ENCODE measurements at places on chromosomes 4 and X.
A peak's percentile ranks its signal among the peaks of the same experiment; 100 is the strongest.

GRCh38 chr4:140903522-140904475, 147.6 kb upstream of the TBC1D9 start:
- no peak for DNase-seq

DNA sequence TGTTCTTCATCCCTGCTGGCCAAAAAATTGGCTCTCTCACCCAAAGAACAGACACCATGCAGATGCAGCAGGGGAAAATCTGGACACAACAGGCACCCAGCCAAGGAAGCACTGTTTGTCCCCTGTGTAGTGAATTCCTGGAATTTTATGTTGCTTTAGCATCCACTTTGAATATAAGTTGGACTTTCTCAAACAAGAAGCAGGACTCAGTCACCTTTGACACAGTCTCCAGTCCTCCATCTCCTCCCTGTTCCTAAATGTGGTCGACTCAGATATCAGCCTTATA, 11.8 kb downstream of the ZNF182 start:
- no peak for DNase-seq

GRCh38 chr4:87838890-87839591, 6.3 kb downstream of the MEPE start:
- peak; percentile 48 for DNase-seq

DNA sequence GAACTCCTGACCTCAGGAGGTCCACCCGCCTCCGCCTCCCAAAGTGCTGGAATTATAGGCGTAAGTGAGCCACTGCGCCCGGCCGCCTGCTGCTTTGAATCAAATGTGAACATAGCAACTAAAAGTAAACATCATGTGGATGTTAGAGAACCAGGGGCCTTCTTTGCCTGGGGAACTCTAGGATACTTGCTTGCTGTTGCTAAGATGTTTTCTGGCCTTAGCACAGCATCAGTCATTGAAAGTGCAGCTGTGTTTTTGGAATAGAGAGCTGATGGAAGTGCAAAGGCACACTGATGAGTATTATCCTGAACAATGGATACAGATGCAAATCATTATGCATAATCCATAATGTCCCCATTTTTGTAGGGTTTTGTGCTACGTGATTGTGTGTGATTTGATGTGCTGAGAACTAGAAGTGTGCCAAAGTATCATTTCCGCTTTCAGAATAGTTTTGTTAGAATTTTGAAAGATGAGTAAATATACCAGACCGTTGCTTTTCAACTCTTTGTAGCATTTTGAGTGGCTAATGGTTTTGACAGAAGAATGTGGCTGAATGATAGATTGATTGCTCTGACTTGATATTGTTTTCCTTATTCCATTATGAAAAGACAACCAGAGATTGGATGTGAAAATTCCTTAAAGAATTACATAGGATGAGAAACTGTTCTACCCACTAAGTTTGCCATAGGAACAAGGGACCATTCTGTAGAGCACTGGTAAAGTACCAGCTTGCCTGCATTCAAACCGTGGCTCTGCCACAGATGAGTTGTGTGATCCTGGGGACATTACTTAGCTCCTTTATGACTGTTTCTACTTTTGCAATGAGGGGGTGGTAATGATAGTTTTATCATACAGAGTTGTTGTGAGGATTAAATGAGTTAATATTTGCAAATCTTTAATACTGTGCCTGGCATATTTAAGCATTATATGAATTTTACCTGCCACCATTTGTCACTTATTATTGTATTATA, 74.7 kb downstream of the REPS2 start:
- no peak for DNase-seq

DNA sequence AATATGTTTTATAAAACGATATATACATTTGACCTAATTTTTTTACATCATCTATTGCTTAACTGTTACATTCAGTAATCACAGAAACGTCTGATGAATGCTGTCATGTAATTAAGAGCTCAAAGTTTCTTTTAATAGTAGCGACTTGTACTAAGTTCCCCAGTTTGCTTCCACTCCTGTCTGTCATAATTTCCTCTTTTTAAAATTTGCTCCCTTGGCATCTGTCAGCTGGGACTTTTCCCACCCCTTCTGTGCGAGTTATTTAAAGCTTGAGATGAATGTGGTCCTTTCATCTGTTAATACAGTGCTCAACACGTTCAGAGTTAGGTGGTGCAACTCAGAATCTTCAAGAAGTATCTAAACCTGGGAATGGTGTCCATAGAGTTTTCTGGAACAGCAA, 1.2 kb downstream of the RAP1GDS1 start:
- peak; percentile 57 for DNase-seq

GRCh38 chr4:7189066-7189465, 3.3 kb upstream of the SORCS2 start:
- DNase-seq: no peak

GRCh38 chr4:88163336-88163735, 4.9 kb upstream of the ABCG2 start:
- DNase-seq: no peak

DNA sequence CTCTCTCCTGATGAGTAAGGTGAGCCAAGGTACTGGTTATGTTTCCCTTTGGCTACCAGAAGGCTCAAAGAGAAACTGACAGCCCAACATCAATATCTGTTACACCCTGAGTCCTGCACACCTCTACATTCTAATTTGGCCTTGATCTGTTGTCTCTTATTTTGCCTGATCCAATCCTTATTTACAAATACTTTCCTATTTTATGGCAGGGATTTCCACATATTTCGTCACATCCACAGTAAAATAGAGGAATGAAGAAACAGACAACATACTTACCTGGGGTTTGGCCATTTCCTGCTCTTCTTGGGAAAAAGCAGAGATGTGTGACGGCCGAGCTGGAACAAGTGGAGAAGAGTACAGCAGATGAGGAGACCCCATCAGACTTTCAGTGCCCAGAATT, 1.5 kb downstream of the ZNF182 start:
- no peak for DNase-seq

GRCh38 chrX:2665387-2666304, 25.4 kb upstream of the CD99 start:
- DNase-seq: no peak

GRCh38 chrX:69365349-69365748, 138.8 kb upstream of the NALF2 start:
- DNase-seq: no peak

- no peak for DNase-seq
Measured at GRCh38 chr4:84905646-84906045, 60.8 kb downstream of the WDFY3 start.

DNA sequence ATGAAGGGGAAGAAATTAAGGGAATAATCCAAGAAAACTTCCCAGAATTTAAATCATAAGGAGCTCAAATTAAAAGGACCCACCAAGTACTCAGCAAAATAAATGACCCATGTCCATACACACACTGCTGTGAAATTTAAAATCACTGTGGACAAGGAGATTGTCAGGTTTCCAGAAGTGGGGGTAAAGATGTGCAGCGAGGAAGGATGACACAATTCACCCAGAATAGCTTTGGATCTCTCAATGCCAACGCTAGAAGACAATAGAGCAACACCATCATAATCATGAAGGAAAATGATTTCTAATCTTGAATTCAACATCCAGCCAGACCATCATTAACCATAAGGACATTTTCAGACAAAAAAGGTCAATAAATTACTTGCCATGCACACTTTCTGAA, 65.7 kb downstream of the CASK start:
- DNase-seq: no peak

DNA sequence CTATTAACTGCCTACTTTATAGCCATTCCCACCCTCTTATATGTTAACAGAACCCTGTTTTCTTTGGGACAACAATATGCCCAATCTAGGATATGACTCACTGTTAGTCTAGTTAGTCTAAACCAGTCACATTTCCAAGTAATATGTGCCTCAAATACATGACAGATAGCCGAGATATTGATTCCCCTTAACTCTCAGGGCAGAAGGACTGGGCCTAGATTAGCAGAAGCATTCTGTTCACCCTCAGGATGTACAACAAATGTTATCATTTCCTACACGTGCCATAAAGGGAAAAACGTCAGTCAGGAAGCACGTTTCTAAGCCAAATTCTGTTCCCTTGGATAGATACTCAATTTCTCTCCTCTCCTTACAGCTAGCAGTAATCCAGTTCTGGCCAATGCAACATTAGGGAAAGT, 114.1 kb downstream of the SLC10A7 start:
- no peak for DNase-seq

DNA sequence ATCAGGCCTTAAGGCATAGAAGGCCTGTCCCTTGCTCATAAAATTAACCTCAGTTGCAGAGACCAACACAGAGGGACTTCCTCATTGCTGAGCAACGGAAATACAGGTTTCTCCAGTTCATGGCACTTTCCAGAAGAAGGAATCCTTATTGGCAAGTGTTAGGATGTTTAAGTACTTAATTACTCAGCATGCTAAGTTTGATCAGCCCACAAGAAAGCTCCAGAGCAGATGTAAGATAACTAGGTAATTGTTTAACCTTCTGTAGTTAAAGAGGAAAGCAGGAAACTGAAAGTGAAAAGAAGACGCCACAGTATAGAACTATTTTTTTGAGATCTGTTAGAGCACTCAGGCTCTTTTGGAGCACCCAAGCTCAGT, 33.5 kb downstream of the SMS start:
- DNase-seq: peak; percentile 10

DNA sequence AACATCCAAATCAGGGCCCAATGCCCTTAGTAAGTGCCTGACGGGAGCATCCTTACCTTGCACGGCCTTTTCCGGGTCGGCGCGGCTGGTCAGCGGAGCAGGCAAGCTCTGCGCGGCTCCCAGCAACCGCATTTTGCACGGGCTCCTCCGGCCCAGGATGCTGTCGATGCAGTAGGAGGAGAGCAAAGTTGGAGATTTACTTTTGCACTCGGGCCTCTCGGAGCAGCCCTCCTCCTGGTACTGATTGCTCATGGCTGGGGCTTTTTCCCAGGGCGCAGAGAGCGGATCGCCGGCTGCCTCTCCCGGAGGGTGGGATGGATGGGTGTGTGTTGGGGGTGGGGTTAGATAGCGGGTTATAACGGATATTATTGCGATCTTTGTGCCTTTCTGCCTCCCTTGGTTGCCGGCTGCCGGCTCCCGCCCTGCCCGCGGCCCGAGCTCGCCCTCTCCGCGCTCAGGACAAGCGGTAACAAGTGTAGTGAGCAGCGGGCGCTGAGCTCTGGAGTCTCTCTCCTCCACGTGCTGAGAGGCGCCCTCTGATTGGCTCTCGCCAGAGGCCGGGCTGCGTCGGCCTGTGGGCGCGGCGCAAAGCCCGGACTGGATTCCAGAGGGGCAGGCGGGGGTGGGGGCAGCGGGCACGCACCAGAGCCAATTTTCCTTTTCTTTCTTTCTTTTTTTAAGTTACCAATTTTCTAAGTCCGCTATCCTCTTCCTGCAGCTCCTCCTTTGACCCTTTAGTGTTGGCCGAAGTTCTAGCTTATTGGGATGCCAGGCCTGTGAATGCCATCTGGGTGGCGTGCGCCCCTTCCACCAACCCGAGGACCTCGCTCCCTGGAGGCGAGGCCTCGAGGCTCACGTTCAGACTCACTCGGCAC, at the start of gene ARX:
TSS of gene ARX (minus strand) at position 480 of the 875 bp plus-strand sequence. CDS start at position 252, 228 bp downstream.
- DNase-seq: peak; percentile 34

DNA sequence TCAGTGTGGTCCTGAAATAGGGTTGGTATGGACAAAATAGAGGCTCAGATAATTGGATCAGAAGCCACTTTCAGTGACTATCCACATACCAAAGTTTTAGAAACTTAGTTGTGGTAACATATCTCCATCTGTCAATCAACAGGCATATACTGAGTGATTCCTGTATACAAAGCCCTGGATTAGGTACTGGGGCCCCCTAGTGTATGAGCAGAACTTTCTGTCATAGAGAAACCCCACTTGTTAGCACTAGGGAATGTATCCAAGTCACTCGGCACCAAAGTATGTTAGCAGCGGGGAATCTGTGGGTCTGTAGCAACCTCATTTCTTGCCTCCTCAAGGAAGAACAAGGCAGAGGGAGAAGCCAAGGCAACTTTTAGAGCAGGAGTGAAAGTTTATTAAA, 50.7 kb downstream of the MAP7D3 start:
- no peak for DNase-seq

- DNase-seq: no peak
Measured at GRCh38 chr4:65546882-65547416, 123.3 kb downstream of the EPHA5 start.

- peak; percentile 77 for DNase-seq
Measured at GRCh38 chr4:183989461-183989860, 84.4 kb downstream of the STOX2 start.

DNA sequence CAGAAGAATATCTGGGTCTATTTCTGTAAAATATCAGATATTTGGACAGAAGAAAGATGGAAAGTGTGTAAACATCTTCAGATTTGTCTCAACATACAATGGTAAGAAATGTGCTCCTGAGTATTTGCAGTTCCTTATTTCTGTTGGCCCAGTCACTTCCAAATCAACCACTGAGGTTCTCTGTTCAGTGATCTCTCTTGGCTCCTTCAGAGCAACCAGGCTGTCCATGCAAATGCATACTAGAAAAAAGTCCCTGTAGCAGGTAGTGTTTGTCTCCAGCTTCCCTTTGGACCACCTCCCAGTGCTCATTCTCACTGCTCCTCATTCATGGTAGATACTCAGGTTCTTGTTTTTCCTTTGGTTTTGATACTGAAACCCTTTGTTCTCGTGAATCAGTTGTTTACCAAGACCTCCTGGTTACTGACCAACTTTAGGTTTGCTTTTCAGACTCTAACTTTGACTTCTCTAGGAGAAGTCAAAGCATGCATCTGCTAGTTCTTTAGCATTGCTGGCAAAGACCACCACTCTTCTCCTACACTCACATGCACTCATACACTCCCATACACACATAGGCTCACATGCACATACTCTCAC, 28.8 kb downstream of the ASIC5 start:
- no peak for DNase-seq

DNA sequence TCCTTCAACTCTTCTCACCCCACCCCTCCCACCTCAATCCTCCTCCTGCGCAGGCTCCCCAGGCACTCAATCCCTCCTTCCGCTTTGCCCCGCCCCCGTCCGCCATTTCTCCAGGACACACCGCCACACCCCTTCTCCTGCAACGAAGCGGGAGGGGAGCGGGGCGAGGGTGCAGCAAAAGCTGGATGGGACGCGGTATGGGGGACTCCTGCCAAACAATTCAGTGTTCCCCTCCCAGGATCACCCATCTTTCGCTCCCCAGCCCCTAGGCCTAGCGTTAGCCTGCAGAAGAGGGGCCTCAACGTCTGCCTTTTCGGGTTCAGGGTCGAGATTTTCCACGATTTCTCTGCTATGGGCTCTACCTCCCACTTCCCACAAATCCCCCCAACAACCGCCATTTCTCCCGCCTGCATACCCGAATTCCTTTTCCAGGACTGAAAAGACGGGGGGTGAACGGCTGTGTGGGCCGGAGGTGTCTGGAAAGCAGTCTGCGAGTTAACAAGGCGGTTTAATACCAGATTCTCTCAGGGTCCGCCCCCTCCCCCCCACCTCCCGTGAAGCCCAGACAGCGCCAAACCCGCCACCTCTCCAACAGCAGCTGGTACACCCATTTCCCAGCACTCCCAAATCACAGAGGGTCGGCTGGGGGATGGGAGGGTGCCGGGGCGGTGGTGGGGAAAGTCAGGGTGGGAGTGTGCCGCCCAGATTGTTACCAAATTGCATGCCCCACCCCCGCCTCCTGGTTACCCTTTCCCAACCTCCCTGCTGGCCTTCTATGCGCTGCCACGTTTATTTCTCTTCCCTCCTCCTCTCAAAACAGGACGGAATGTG, 774 bp downstream of the ARMCX2 start:
- DNase-seq: peak; percentile 16

Measured in inflammatory macrophage (primary cell).